Foreskin fibroblast (primary cell): ENCODE measurements at places on chromosomes 7 and 10.

GRCh38 chr10:34514290-34514689 is 300.8 kb downstream of the PARD3 start:
- DNase-seq, result no peak

- no peak for DNase-seq
Observed at GRCh38 chr7:157544226-157544625, 207.4 kb downstream of the DNAJB6 start.

DNA sequence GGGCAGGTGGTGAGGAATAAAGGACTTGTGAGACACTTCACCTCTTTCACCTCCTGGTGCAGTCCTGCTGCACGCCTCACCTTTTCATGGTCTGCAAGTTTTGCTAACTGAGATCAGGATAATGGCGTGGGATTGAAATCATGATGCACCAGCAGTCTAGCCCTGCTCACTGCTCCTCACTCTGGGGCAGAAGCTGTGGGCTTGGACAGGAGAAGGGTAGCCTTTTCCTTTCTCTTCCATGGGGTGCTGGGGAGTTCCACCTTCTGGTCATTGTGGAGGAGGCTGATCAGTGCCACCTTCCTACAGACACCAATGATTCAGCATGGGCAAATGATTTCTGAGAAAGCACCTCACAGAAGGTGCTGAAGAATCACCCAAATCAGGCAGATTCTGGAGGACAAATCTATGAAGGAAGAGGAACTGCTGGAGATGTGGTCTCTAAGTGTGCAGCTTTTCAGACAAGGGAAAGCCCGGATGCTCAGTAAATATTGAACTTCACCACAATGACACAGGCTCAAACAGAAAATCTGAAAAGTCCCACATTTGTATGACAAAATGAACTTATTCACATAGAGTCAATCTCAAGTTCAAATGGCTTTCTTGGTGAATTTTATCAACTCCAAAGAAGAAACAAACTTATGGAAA is 19.7 kb downstream of the MBL2 start:
- no peak for DNase-seq

GRCh38 chr10:89653410-89653869 is 8.4 kb upstream of the PANK1 start:
- no peak for DNase-seq

GRCh38 chr10:78393094-78393493 is 359.4 kb downstream of the RPS24 start:
- DNase-seq, result no peak

GRCh38 chr10:130745251-130745650 is 566.3 kb downstream of the TCERG1L start:
- no peak for DNase-seq

DNA sequence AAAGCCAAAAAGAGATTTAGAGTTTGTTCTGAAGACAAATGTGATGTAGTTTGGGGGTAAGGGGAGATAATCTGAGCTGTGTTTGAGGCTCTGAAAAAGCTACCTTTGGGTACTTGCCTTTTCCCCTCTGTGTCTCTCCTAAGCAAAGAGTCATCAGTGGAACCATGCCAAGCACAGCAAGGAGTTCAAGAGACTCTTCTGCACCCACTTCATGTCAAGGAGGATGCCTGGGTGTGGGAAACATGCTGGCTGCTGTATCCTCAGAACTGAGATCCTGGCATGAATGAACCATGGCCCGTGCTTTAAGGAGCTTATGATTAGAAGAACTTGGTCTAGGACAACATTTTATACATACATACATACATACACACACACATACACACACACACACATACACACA is 142.9 kb downstream of the NOC3L start:
- DNase-seq, result peak; percentile 57

DNA sequence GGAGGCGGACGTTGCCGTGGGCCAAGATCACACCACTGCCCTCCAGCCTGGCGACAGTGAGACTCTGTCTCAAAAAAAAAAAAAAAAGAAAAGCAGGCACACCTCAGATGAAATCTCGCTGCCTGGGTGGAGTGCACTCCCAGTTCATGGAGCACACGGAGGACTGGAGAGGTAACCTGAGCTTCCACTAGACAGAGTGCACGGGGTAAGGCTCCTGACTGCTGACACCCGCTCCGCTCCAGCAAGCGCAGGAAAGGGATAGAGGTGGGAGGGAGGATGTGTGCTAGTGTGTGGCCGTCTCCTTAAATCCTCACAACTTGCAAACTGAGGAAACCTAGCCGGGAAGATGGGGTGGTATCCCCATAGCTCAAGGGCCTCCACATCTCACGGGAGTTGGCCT is 50.8 kb downstream of the FAM53B start:
- DNase-seq, result no peak

GRCh38 chr10:30118590-30118989 is 59.2 kb upstream of the JCAD start:
- DNase-seq, result no peak

GRCh38 chr7:6675807-6676405 is 30.8 kb downstream of the ZNF12 start:
- no peak for DNase-seq

GRCh38 chr10:61286686-61287085 is 166.5 kb downstream of the TMEM26 start:
- no peak for DNase-seq

- no peak for DNase-seq
Observed at GRCh38 chr10:70829543-70829942, 13.8 kb downstream of the SGPL1 start.

DNA sequence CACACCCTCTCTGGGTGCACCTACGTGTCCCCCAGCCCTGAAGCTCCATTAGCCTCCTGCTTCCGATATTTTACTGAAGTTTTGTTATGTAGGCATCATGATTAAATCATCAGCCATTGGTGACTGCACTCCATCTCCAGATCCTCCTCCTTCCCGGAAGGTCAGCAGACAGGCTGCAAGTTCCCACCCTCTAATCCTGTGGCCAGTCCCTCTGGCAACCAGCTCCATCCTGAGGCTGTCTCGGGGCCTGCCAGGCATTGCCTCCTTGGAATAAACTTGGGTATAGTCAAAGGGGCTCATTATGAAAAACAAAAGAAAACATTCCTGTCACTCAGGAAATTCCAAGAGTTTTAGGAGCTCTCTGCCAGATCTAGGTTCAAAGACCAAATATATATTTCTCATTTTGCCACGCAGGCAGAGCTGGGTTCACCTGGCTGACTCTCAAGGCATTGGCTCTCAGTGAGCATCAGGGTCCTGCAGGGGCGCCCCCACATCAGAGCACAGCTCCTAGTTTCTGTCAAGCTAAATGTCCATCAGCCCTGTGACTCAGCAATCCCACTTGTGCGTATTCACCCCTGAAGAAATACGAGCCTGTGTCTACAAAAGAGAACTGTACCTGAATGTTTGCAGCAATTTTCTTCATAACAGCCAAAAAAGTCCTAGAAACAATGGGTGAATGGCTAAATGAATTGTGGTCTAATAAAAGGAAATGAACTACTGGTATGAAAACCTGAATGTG is 27.4 kb upstream of the TMEM72 start:
- no peak for DNase-seq

GRCh38 chr10:74888962-74889661 is 62.7 kb downstream of the KAT6B start:
- no peak for DNase-seq

- DNase-seq, result no peak
Observed at GRCh38 chr7:48887500-48887899, 36.8 kb upstream of the CDC14C start.

- DNase-seq, result peak; percentile 38
Observed at GRCh38 chr7:29457565-29458011, 106.0 kb upstream of the PRR15 start.

GRCh38 chr7:32518534-32519140 is 23.3 kb downstream of the AVL9 start:
- DNase-seq, result no peak

GRCh38 chr7:132910657-132911056 is 171.2 kb downstream of the CHCHD3 start:
- no peak for DNase-seq

DNA sequence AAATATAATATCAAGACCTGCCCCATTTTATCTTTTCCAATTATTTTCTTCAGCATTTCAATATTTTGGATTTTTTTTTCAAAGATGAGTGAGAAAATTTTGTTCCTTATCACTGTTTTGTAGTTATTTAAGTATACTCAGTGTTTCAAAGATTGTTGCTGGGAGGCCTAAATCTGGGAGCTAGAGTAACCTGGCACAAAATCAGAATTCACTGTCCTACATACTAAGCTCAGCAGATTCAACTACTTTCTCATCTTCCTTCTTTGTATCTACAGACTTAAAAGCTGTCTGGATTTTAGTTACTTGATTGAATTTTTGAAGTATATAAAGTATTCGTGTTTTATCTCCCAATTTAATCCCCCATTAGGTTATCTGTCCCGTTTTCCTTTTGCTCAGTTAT is 85.9 kb downstream of the TAX1BP1 start:
- no peak for DNase-seq

GRCh38 chr7:113774182-113774807 is 144.5 kb downstream of the PPP1R3A start:
- DNase-seq, result no peak

DNA sequence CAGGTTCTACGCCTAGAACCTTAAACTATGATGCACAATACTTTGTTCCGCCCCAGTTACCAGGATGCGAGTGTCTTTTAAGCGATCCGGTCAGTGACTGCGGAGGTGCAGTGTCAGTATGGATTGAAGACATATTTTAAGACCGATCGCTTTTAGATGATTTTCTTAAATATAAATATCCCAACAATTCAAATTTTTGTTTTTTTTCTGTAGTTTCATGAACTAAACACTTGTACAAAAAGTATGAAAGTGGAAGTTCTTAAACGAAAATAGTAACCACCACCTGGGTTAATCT is 835 bp downstream of the COMMD3 start:
- DNase-seq, result no peak

- DNase-seq, result no peak
Observed at GRCh38 chr7:101826081-101826835, 8.8 kb downstream of the CUX1 start.

- DNase-seq, result no peak
Observed at GRCh38 chr10:73404690-73405089, 9.2 kb downstream of the ANXA7 start.

DNA sequence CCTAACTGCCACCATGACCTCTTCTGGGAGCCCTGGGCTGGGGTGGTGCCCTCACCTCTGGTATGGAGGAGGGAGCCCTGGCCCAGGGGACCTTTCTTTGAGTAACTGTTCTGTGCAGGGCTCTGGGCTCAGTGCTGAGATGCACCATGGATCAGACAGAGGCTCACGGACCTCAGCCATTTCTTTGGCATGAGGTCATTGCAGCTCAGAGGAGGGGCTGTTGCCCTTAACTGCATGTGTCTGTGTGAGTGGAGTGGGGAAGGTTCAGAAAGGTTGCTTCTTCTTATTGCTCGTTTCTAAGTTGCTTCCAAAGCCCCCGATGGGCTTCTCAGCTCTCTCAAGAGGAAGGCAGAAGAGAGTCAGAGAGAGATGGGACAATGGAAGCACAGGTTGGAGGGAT is 233.9 kb downstream of the RPS24 start:
- DNase-seq, result peak; percentile 79

- no peak for DNase-seq
Observed at GRCh38 chr10:59517996-59518395, 155.6 kb upstream of the FAM13C start.

GRCh38 chr10:74799721-74800221 is 26.6 kb upstream of the KAT6B start:
- DNase-seq, result peak; percentile 93

- DNase-seq, result no peak
Observed at GRCh38 chr7:4428526-4428925, 253.6 kb upstream of the FOXK1 start.

DNA sequence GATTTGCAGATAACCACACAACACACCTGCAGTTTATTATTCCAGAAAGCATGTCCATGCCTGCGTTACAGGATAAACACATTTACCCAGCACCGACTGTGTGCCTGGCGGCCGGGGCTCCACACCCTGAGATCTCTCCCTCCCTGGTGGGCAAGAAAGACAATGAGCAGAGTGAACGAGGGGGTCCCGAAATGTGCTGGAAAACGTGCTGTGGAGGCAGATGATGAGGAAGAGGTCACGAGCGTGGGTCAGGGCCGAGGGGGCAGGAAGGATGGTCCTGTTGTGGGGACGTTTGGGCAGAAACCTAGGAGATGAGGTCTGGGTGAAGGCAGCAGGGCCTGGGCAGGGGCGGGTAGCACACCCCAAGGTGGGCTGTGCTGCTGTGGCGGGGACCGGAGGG is 86.9 kb downstream of the DYNC2I1 start:
- no peak for DNase-seq

DNA sequence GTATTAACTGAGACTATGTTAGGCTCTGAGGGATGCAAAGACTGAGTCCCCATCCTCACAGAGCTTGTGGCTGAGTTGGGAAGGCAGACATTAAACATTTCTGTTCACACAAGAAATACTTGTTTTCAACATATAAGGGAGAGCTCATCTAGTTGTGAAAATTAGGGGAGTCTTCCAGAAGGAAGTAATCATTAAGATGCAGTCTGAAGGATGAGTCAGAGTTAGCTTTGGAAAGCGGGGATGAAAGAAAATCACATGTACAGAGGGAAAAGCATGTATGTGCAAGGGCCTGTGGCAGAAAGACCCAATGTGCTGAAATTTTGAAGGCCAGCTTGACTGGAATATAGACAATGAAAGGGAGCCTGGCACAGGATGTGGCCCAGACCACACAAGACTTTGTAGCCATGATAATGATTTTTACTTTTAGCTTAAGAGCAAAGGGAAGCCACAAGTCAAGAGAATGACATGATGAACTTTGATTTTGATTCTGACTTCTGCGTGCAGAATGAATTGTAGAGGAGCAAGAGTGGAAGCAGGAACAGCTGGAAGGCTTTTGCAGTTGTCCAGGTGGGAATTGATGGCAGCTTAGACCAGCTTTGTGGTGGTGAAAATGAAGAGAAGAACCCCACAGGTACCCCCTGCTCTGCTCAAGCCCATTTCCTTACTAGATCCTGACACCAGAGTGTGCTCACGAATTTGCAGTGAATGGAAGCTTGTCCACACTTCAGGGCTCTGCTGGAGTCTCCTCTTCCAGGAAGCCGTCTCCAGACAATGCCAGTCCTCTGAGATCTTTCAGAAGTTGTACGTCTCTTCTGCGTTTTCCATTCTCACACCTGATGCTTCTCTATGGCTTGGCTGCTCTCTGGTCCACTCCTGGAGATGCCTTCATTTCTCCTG is 115.6 kb downstream of the ATXN7L1 start:
- peak; percentile 45 for DNase-seq

- DNase-seq, result no peak
Observed at GRCh38 chr10:121435099-121435875, 163.0 kb downstream of the FGFR2 start.

DNA sequence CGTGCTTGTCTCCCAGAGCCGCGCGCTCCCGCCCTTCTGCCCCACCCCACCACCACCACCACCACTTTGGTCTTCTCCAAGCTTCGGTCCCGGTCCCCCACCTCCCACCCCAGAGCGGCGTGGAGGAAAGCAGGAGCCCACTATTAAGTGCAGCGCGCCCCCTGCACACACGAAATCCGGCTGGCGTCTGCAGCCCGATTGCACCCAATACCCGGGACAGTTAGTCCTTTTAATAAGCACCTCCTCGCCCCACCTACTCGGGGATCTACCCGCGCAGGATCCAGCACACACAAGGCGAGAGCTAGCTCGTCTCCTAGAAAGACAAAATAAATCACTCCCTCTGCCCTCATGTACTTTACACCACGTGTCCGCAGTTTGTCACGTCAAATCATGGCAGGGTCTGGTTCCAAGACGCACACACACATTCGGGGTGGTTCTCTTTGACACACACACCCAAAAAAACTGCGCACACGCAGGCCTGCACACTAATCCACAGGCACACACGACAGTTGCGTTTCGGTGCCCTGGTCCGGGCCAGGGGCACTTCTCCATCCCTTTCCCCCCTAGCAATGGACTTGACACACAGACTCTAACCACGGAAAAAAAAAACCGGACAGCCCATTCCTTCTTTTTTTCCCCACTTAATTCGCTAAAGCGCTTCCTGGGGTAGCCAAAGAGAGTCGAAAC is 1.6 kb downstream of the SFMBT2 start:
- DNase-seq, result peak; percentile 53
